Effector CD8-positive, alpha-beta T cell (primary cell): ENCODE measurements at places on chromosomes 5 and 9.

- DNase-seq: no peak
These were observed 90.6 kb upstream of the SLC25A48 start for GRCh38 chr5:135743705-135744411.

DNA sequence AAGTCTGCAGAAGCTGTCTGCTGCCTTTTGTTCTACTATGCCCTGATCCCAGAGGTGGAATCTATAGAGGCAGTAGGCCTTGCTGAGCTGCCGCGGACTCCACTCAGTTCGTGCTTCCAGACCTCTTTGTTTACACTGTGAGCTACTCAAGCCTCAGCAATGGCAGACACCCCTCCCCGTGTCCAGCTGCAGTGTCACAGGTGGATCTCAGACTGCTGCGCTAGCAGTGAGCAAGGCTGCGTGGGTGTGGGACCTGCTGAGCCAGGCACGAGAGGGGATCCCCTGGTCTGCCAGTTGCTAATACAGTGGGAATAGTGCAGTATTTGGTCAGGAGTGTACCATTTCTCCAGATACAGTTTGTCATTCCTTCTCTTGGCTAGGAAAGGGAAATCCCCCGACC, 99.6 kb downstream of the SLCO4C1 start:
- no peak for DNase-seq

- DNase-seq: no peak
These were observed 145.4 kb downstream of the CD180 start for GRCh38 chr5:67051164-67051563.

- no peak for DNase-seq
These were observed 59.2 kb upstream of the ADAMTS2 start for GRCh38 chr5:179404321-179405053.

DNA sequence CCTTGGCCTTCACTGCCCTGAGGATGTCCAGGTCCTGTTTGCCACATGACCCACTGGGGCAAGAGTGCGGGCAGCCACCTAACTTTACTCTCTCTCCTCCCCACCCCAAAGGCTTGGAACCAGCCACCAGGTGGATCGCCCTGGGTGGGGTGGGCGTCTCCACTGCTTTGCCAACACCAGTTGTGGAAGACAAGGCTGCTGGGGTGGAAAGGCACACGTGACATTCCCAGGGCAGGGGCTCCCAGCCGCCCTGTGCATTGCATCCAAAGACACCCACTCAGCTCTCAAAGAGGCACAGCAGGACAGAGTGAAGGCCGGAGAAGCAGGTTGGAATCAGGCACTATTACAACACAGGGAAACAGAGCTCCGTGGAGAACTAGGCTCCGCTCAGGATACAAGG, 162.2 kb downstream of the OLFM1 start:
- DNase-seq: no peak

DNA sequence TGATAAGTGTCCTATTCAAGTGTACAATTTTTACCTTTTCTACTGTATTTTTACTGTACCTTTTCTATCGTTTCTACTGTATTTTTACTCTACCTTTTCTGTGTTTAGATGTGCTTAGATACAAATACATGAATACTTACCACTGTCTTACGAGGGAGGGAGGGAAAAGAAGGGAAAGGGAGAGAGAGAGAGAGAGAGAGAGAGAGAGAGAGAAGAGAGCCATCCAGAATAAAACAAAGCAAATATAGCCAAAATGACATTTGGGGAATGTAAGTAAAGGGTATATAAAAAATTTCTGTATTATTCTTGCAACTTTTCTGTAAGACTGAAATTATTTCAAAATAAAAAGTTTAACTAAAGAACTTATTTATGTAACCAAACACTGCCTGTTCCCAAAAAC, 121.2 kb downstream of the HOMER1 start:
- no peak for DNase-seq

- no peak for DNase-seq
These were observed 7.3 kb upstream of the JAKMIP2 start for GRCh38 chr5:147789820-147790219.

- DNase-seq: no peak
These were observed 28.1 kb upstream of the PDCD1LG2 start for GRCh38 chr9:5482194-5482593.

DNA sequence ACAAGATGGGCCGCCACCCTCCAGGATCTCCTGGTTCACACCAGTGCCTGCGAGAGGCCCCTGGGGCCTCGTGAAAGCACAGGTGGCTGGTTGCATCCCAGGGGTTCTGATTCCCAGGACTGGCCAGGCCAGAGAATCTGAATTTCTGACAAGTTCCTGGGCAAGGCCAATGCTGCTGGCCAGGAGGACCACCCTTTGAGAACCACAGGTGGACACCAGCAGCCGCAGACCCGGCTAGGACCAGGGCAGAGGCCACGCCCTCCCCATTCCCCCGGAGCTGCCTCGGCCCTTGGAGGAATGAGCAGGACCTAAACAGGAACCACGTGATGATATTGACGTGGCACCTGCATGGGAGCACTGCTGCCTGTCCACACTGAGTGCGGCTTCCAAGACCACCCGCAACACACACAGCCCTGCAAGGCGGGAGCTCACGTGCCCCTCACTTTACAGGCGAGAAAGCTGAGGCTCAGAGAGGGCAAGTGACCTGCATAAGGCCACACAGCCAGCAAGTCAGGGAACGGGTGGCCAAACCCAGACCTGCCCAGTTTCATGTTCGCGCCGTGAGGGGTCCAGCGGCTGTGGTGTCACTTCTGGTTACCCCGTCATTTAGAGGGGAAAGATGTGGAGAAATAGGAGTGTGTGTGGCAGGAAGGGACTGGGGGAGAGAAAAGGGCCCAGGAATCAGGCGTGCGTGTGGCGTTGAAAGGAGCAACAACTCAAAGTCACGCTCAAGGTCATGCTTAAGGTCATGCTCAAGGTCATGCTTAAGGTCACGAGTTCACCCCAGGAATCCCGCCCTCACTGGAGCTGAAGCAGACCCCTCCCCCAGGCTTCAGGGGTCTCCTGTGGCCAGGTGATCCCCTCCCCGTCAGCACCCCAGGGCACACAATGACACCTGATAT, 105.9 kb upstream of the IER5L start:
- DNase-seq: no peak
